ENCODE measurements at places on chromosomes 3 and 15. TPM values are rescaled to one million over a fixed set of nuclear protein-coding genes. Genes with fewer than 3 reads are reported as not detected.

The CAPN3 gene
- total RNA-seq: 8.8 TPM

DNA sequence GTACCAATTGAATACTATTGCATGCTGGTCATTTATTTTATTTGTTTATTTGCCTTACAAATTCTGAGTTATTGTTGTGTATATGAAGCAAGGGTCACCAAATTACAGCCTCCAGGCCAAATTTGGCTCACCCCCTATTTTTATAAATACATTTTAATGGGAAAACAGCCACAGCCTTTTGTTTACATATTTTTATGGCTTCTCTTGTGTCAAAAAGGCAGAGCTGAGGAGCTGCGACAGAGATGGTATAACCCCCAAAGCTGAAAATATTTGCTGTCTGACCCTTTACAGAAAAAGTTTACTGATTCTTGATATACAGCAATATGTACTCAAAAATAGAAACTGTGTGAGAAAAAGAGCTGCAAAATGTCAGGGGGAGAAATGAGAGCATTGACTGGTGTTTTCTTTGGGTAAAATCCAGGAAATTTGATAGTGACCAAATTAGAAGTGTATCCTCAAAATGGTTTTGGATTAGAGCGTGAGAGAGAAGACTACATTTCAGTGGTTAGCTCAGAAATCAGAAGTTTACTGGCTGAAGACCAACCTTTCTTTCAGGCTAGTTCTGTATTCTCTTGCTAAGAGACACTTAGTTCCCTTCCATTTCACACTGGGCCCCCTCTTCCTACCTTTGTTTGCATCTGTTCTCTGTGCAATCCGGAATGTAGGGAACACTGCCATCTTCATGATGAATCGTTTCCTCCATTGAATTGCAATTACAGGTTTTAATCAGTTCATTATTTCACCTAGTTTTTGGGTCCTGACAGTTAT is 757.8 kb downstream of the AGBL1 start:
- H3K27ac ChIP-seq: no peak overlapping the region
- H3K27me3 ChIP-seq: no peaks in the 10 kb centered on the region
- no peaks in the 10 kb centered on the region for H3K4me1 ChIP-seq
- no peaks in the 10 kb centered on the region for H3K36me3 ChIP-seq

The GCSAM gene
- total RNA-seq: 3.0 TPM

The CTDSPL2 gene
- total RNA-seq: 24.3 TPM

DNA sequence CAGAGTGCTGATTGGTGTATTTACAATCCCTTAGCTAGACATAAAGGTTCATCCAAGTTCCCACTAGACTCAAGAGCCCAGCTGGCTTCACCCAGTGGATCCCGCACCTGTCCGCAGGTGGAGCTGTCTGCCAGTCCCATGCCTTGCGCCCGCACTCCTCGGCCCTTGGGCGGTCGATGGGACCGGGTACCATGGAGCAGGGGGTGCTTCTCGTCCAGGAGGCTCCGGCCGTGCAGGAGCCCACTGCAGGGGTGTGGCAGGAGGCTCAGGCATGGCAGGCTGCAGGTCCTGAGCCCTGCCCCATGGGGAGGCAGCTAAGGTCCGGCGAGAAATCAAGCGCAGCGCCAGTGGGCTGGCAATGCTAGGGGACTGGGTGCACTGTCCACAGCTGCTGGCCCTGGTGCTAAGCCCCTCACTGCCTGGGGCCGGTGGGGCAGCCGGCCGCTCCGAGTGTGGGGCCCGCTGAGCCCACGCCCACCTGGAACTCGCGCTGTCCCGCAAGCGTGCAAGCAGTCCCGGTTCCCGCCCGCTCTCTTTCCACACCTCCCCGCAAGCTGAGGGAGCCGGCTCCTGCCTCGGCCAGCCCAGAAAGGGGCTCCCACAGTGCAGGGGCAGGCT is 1206.3 kb downstream of the OTOL1 start:
- H3K27me3 ChIP-seq: no peaks in the 10 kb centered on the region
- H3K36me3 ChIP-seq: no peaks in the 10 kb centered on the region
- H3K4me3 ChIP-seq: no peak overlapping the region
- no peak for DNase-seq
- no peak overlapping the region for H3K27ac ChIP-seq

GRCh38 chr3:156787926-156788663 is 38.1 kb upstream of the LEKR1 start:
- no peak for DNase-seq
- H3K27me3 ChIP-seq: no peaks in the 10 kb centered on the region
- H3K36me3 ChIP-seq: no peaks in the 10 kb centered on the region
- no peak overlapping the region for H3K4me3 ChIP-seq
- no peak overlapping the region for H3K27ac ChIP-seq

- no peak for DNase-seq
- H3K27ac ChIP-seq: no peak overlapping the region
- H3K36me3 ChIP-seq: no peaks in the 10 kb centered on the region
- no peak overlapping the region for H3K4me3 ChIP-seq
- H3K27me3 ChIP-seq: no peaks in the 10 kb centered on the region
These were observed 1006.7 kb downstream of the ROBO2 start for GRCh38 chr3:78046566-78046965.

The ISLR gene
- 0.91 TPM for total RNA-seq

- no peaks in the 10 kb centered on the region for H3K36me3 ChIP-seq
- H3K27me3 ChIP-seq: no peaks in the 10 kb centered on the region
- peaks cover 10% of the 10 kb centered on the region for H3K4me1 ChIP-seq
- DNase-seq: no peak
These were observed 8.2 kb downstream of the TMOD2 start for GRCh38 chr15:51759557-51760070.

GRCh38 chr15:40443846-40444245 is 3.1 kb downstream of the BAHD1 start:
- no peak overlapping the region for H3K4me3 ChIP-seq
- peaks cover 66% of the 10 kb centered on the region for H3K4me1 ChIP-seq
- H3K27me3 ChIP-seq: no peaks in the 10 kb centered on the region
- H3K36me3 ChIP-seq: no peaks in the 10 kb centered on the region
- DNase-seq: no peak
- H3K27ac ChIP-seq: no peak overlapping the region

The PLXNA1 gene
- total RNA-seq: 20.7 TPM

The RAD51 gene
- total RNA-seq: 2.1 TPM

GRCh38 chr3:185950728-185951127 is 12.9 kb upstream of the TRA2B start:
- no peaks in the 10 kb centered on the region for H3K4me1 ChIP-seq
- DNase-seq: no peak
- no peaks in the 10 kb centered on the region for H3K27me3 ChIP-seq
- H3K4me3 ChIP-seq: no peak overlapping the region

DNA sequence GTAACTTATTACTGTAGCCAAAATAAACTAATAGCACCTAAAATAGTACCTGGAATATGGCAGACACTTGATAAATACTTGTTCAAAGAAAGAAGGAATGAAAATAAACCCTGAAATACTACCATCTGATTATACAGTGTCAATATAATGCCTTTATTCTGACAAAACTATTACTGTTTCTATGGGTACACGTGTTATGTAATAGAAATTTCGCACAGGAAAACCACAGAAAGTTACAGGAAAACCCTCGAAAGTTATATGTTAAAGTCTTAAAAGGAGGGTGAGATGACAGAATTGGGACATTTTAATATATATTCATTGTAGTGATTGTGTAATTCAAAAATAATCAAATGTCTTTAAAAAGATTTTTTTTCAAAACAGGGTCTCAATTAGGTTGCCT is 28.8 kb downstream of the ETFA start:
- H3K27ac ChIP-seq: no peak overlapping the region
- H3K4me3 ChIP-seq: no peak overlapping the region
- no peaks in the 10 kb centered on the region for H3K4me1 ChIP-seq
- no peaks in the 10 kb centered on the region for H3K36me3 ChIP-seq
- no peak for DNase-seq
- H3K27me3 ChIP-seq: no peaks in the 10 kb centered on the region

GRCh38 chr3:191962324-191962723 is 501.4 kb downstream of the PYDC2 start:
- no peaks in the 10 kb centered on the region for H3K4me1 ChIP-seq
- H3K27me3 ChIP-seq: no peaks in the 10 kb centered on the region
- no peak overlapping the region for H3K27ac ChIP-seq
- no peak for DNase-seq

GRCh38 chr3:34396288-34396687 is 597.9 kb downstream of the PDCD6IP start:
- H3K4me1 ChIP-seq: no peaks in the 10 kb centered on the region
- no peak for DNase-seq
- H3K27ac ChIP-seq: no peak overlapping the region
- H3K27me3 ChIP-seq: no peaks in the 10 kb centered on the region

The MKRN3 gene
- 2.7 TPM for total RNA-seq

DNA sequence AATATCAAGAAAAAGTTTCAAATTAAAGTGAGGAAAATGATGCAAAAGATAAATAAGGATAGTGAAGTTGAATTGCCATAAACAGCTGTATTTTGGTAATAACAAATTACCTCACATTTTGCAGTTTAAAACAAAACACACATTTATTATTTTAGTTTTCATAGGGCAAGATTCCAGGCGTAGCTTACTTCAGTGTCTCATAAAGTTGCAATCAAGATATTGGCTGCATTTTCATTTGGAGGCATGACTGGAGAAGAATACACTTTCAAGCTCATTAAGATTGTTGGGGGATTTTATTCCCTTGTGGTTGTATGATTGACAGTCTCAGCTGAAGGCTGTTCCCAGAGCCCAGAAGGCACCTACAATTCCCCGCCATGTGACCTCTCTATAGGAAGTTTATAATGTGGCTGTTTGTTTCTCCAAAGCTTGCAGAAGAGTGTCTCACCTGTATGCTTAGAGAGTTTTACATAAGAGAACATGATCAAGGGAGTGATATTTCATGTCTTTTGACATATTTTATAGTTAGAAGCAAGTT is 151.4 kb downstream of the OTOL1 start:
- H3K27ac ChIP-seq: no peak overlapping the region
- no peaks in the 10 kb centered on the region for H3K4me1 ChIP-seq
- no peak for DNase-seq
- no peaks in the 10 kb centered on the region for H3K27me3 ChIP-seq
- H3K36me3 ChIP-seq: no peaks in the 10 kb centered on the region

DNA sequence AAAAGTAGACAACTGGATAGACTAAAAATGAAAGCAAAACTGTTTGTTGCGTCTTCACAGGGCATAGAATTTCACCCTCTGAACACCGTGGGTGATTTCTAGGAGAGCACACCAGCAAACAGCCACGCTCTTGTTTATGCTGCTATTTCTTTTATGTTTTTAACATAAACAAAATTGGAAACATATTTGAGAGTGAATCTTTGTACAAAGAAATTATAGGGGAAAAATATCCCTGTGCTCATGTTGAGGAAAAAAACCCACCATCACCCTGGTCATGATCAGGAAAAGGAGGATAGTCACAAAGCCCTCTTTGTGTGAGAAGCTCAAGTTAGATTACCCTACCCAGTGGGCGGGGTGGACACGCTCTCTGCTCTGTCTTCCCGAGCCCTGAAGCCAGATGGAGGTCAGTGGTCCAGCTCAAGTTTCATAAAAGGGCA is 313.3 kb downstream of the SATB1 start:
- peaks cover 6% of the 10 kb centered on the region for H3K4me1 ChIP-seq
- no peaks in the 10 kb centered on the region for H3K36me3 ChIP-seq
- H3K27me3 ChIP-seq: no peaks in the 10 kb centered on the region
- H3K27ac ChIP-seq: no peak overlapping the region
- no peak overlapping the region for H3K4me3 ChIP-seq

The GOLGA8S gene
- not detected for total RNA-seq

The TMC3 gene
- total RNA-seq: not detected

The MAGI1 gene
- total RNA-seq: 21.0 TPM

The LMAN1L gene
- total RNA-seq: not detected

The ZWILCH gene
- 4.5 TPM for total RNA-seq

GRCh38 chr15:90606641-90607040 is 76.9 kb downstream of the CRTC3 start:
- DNase-seq: no peak
- H3K4me1 ChIP-seq: peaks cover 29% of the 10 kb centered on the region
- no peaks in the 10 kb centered on the region for H3K27me3 ChIP-seq
- no peaks in the 10 kb centered on the region for H3K36me3 ChIP-seq
- no peak overlapping the region for H3K27ac ChIP-seq

The SAMMSON gene
- total RNA-seq: not detected

DNA sequence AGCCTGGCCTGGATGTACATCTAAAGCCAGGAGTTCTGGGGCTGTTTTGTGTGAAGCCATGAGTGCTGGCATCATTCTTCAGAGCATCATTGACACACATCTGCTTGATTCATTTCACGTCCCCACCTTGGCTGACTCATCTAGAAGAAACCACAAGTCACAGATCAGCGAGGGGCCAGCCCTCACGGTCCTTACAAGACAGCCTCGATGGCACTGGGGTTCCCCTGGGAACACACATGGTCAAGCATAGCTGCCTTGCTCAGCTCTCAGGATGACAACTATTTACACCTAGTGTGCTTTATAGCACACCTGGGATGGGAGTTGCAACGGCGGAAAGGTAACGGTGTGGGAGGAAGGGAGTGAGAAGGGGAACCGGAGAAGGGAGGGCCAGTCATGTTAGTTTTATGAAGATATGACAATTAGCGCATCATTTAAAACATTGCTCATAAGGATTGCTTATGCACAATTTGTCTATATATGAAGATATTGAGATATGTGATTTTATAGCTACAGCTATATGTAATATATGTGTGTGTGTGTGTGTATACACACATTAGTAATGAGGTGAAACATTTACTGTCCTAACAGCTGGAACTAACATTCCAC is 227.1 kb downstream of the RPLP1 start:
- no peak overlapping the region for H3K4me3 ChIP-seq
- no peak overlapping the region for H3K27ac ChIP-seq
- H3K27me3 ChIP-seq: no peaks in the 10 kb centered on the region
- DNase-seq: no peak
- H3K4me1 ChIP-seq: no peaks in the 10 kb centered on the region
- no peaks in the 10 kb centered on the region for H3K36me3 ChIP-seq

- no peaks in the 10 kb centered on the region for H3K27me3 ChIP-seq
- peaks cover 22% of the 10 kb centered on the region for H3K4me1 ChIP-seq
- no peak for DNase-seq
- no peak overlapping the region for H3K4me3 ChIP-seq
These were observed 50.5 kb downstream of the SUCNR1 start for GRCh38 chr3:151923901-151924300.

DNA sequence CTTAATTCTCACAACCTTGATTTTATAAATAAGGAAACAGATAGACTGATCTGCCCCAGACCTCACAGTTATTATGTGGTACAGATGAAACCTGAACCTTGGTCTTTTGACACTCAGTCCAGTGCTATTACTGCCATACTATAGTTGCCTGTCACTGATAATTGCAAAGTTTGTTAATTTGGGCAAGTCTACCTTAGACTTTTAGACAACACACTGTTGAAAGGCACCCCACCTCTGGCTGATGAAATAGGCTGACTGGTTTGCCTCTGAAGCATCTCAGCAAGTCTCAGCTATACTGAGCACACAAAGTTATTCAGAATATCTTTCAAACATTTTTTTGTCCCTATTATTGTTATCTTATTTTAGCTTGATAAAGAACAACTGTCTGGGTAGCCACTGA is 53.1 kb upstream of the MAP4 start:
- peaks cover 6% of the 10 kb centered on the region for H3K4me1 ChIP-seq
- H3K4me3 ChIP-seq: no peak overlapping the region
- DNase-seq: no peak
- H3K27me3 ChIP-seq: no peaks in the 10 kb centered on the region

The HMG20A gene
- 22.7 TPM for total RNA-seq

- no peaks in the 10 kb centered on the region for H3K4me1 ChIP-seq
- H3K27me3 ChIP-seq: no peaks in the 10 kb centered on the region
- H3K27ac ChIP-seq: no peak overlapping the region
- H3K36me3 ChIP-seq: no peaks in the 10 kb centered on the region
- no peak for DNase-seq
- no peak overlapping the region for H3K4me3 ChIP-seq
These were observed 135.1 kb upstream of the RASGRP1 start for GRCh38 chr15:38699633-38700230.

Measured in esophagus squamous epithelium (tissue), 5 donors.